Hindlimb muscle (tissue), 1 donor: ENCODE measurements at places on chromosomes 3 and 15. TPM values are rescaled to one million over a fixed set of nuclear protein-coding genes. Genes with fewer than 3 reads are reported as not detected.

GPR27 gene
- polyA plus RNA-seq = 3.2 TPM

KLHDC8B gene
- 84.0 TPM for polyA plus RNA-seq

PAQR9 gene
- not detected for polyA plus RNA-seq

CDC25A gene
- 4.0 TPM for polyA plus RNA-seq

KNL1 gene
- polyA plus RNA-seq = 9.0 TPM

KY gene
- polyA plus RNA-seq = 96.9 TPM

ZNF501 gene
- 5.2 TPM for polyA plus RNA-seq

HRH1 gene
- polyA plus RNA-seq = 3.4 TPM

LNP1 gene
- polyA plus RNA-seq = 6.1 TPM

ATP8B4 gene
- polyA plus RNA-seq = 4.3 TPM

RASL12 gene
- 14.1 TPM for polyA plus RNA-seq

GPR149 gene
- 0.14 TPM for polyA plus RNA-seq

FEZF2 gene
- polyA plus RNA-seq = not detected

HEMK1 gene
- polyA plus RNA-seq = 21.7 TPM

PAK6 gene
- 0.76 TPM for polyA plus RNA-seq

GOLGA6C gene
- not detected for polyA plus RNA-seq
